Activated CD8-positive, alpha-beta memory T cell treated with anti-CD3 and anti-CD28 coated beads for 4 hours (primary cell): ENCODE measurements at places on chromosomes 2 and 18.

GRCh38 chr18:67043276-67043675 lies 439.4 kb upstream of the CDH19 start:
- no peak for DNase-seq

GRCh38 chr2:157085522-157085921 lies 172.0 kb upstream of the GALNT5 start:
- DNase-seq, result no peak

- no peak for DNase-seq
These were observed 50.0 kb downstream of the SFXN5 start for GRCh38 chr2:73021371-73022010.

DNA sequence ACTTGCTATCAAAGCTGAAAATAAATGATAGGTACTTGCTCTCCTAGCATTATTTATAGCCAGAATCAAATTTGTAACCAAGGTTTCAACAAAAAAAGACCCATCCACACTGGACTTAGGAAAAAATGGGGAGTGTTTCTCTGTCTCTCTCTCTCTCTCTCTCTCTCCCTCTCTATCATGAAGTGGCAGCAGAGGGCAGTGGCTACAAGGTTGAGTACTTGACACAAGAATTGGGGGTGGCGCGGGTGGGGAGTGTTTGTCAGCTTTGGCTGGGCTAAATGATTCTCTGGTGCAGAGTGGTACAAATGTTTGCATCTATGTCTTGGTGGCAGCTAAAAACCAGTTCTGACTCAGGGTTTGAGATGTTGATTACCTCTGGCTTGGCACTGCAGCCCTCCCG lies 85.0 kb downstream of the RBM43 start:
- no peak for DNase-seq

- no peak for DNase-seq
These were observed 30.4 kb downstream of the LBH start for GRCh38 chr2:30261695-30262211.

DNA sequence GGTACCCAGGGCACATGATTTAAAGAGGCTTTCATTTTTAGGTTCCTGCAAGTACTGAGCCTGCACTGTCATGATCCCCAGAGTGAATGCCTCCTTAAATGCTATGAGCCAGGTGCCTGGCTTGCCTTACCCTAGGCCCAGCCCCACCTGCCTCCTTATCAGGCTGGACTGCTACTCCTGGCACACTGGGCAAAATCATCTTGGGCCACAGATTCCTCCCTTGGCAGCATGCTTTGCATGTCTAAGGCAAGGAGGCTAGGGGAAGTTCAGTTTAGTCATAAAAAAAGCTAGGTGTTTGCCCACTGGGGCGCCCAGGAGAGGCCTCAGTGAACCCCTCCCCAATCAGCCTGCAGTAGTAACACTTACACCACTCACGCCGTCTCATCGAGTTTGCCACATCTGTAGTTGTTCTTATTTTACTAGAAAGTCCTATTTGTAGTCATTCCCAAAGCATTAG lies 45.1 kb downstream of the LBH start:
- no peak for DNase-seq

DNA sequence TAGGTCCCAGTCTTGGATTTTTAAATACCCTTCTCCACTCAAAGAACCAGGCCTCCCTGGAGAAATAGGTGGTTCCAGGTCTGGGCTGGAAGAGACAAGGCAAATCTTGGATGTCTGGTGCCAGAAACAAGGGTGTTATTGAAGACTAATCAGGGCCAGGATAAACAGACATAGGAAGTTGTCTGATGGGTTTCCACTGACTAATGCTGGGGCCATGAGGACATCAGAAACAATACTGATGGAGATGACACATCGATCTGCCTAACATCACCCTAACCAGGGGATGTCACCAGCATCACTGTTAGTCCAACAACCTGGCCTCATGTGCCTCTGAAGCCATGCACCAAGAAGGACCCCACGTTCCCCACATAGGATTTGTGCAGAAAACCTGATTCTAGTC lies 42.5 kb upstream of the GLI2 start:
- DNase-seq, result no peak

- no peak for DNase-seq
These were observed 2.1 kb upstream of the B3GNT7 start for GRCh38 chr2:231393149-231394131.

DNA sequence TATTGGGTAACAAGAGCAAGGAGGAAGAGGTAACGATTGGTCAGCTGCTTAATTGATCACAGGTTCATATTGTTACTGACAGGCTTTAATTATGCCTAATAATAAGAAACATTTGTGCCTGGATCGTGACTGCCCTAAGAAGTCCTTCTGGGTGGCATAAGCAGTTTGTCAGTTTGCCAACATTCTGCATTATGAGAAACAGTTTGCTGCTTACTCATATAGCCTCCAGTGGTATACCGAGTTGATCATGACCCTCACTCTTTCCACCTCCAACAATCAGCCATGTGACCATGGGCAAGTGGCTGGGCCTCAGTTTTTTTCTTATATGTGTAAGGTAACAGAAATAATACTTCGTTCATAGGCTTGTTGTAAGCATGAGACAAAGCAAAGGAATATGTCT lies 96.6 kb upstream of the CABLES1 start:
- no peak for DNase-seq

- DNase-seq, result no peak
These were observed 95.9 kb downstream of the ZCCHC2 start for GRCh38 chr18:62618735-62619134.

- DNase-seq, result no peak
These were observed 39.9 kb downstream of the SCN7A start for GRCh38 chr2:166454006-166454595.

GRCh38 chr18:57430079-57431001 lies 4.8 kb upstream of the ONECUT2 start:
- DNase-seq, result no peak

- no peak for DNase-seq
These were observed 231.1 kb downstream of the SETBP1 start for GRCh38 chr18:44911773-44912172.

DNA sequence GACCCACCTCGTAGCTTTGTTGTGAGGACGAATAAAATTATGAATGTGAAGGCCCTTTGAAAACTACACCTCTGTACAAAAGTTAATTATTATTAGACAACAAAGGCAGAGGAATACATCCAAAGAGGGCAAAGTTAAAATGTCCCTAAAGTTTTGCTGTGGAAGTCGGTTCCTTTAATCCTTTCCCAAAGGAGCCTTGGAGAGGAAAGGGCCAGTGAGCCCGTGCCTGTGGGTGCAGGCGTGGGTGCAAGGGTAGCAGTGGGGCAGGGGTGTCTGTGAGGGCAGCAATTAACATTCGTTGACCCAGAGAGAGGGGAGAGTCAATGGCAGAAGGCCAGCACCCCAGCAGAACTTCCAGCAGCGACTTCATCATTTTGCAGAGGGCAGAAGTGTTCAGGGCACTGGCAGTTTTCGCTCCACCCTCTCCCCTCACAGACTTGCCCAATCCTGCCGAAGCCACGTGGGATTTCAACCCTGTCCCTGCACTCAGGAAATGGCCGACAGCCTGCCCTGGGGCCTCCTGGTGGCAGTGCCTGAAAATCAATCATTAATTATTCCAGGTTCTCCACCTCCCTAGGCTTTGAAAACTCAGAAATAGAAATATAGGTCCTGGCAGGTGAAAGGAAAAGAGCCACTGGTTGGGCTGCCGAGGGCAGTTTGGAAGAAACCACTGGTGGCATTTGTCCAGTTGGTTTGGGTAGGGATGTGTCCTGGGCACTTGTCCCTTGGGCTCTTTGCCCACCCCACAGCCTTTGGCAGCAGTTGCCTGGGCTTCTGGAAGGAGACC lies 4.2 kb upstream of the PAX8 start:
- no peak for DNase-seq

GRCh38 chr18:45503990-45504389 lies 111.3 kb upstream of the SLC14A2 start:
- no peak for DNase-seq

DNA sequence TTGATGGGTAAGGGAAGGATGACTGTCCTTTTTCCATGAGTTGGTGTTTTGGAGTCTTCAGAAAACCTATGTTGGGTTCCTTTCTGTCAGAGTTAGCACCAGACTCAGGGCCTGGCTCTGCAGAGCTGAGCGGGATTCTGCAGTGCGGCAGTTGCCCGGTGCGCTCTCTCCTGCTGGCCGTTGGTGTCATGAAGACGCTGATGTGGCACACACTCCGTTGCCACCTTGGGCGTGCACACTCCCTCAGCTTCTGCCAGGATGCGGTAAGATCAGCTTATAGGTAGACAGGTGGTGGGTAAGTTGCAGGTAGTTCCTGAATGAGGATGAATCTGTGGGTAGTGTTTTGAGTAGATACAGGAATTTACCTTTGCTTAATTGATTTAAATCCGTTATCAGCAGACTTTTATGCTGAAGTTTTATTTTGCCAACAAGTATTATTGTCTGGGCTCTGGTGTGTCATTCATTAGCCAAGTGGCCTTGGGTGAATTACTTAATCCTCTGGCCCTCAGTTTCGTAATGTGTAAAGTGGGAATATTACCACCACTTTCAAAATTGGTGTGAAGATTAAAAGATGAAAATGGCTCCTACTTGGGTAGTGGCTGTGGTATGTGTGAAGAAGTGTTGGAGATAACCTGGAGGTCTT lies 26.8 kb downstream of the DGKD start:
- DNase-seq, result no peak

DNA sequence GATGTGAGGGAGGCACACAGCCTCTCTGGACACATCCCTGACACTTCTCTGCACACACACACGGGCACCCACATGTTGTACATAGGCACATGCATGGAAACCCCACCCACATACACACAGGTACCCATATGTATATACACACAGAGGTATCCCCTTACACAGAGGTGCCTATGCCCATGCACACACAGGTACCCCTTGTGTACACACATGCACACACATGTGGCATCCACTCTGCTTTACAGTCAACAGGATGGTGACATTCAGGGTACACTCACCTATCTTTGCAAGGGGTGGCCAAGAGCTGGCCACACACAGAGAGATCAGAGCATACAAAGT lies 59.5 kb downstream of the FAM168B start:
- no peak for DNase-seq
